Ovary (tissue), 10 donors: ENCODE measurements at places on chromosomes 13 and 19. TPM values are rescaled to one million over a fixed set of nuclear protein-coding genes. Genes with fewer than 3 reads are reported as not detected.

DNA sequence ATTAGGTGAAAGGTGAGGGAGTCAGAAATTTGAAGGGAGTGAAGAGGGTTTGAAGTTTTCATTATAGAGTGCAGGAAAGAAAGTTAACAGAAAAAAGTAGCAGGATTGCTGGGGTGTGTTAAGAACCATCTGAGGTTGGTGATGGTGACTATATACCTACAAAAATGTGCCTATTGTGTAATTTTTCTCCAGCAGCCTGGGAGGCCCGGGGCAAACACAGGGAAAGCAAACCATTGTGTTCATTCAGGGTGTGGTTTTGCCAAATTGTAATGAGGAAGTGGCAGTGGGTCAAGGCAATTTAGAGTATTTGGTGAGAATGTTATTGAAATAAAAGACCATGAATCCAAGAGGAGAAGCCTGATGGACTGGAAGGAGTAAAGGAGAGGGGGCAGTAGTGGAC, 8.2 kb upstream of the SUCLA2 start:
- no peak for DNase-seq

DNA sequence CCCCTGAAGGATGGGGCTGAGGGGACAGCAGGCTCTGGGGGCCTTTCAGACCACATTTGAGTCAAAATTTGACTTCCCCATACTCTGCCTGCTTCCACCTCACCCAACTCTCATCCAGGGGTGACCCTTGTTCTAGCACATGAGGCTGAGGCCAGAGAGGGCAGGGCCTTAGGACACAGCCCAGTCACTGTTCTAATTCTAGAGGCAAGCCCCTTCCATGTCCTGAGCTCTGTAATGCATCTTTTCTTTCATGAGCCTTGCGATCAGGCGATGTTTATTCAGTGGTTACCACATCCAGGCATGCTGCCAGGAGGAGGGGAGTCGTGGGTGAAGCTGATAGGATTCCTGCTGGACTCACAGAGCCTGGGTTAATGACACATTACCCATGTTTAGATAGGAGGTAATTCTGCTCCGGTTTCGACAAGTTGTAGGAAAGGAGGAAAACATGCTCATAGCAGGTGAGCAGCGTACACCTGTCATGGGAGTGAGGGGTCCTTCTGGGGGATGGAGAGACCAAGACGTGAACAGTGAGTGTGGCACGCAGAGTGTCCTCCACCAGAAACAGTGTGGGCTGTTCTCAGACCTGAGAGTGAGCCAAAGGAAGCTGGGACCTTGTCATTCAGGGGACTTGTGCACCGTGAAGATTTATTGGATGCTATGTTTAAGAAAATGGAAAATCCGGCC, 9.3 kb downstream of the RPS9 start:
- peak; percentile 91 for DNase-seq

DNA sequence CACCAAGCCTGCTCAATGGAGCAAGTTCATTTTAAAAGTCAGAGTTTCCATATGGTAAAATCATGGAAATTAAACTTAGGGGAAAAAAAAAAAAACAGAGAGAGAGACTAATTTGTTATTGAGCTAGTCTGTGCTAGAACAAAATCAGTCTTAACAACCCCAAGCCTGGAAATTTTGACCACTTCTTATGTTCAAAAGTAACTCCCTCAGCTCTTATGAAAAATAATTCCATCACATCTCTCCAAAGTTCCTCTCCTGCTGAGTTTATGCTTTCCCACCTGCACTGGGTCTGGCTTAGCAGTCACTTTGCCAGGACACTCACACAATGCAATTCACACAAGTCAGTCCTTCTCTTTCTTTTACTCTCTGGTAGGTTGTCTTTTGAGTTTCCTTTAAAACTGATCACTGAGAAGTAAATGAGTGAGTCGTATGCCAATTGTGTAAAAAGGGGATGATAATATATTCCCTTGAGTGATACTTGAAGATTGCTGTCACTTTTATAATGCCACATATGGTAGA, 92.6 kb downstream of the ENOX1 start:
- no peak for DNase-seq

DNA sequence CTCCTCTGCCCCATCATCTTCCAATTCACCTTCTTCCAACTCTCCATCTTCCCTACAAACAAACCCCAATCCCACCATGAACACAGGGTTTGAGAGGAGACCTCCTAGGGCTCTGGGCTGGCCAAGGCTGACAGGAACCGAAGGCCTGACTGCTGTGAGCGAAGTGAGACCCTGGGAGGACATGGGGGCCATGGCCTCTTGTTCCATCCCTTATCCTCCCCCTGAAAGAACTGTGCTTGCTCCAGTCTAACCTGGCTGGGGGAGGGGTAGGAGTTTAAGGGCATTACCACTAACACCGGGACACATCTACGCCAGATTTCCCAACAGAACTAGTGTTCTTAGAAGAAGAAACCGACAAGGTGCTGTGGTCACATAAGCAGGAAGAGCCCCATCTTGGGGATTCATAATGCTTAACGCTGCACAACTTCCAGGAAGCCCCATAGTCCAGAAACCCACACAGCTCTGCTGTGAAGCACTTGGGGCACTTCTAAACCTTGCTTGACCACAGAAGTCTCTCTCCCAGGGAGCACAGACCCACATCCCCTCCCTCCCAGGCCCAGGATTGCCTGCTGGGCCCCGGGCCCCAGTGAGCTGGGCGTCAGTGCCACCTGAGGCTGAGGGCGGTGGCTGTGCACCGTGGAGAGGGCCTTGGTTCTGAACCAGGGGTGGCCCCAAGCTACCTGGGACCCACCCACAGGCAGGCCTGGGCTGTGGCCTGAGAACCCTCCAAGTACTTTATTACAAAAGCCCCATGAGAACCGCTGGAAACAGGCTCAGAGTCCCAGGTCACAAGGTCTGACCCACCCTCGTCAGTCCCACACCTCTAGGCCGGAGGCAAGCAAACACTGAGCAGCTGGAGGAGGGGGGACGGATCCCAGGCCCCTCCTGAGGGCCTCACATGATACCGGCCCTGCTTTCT, 18.8 kb downstream of the ZC3H4 start:
- DNase-seq, result peak; percentile 37

- DNase-seq, result no peak
Observed at GRCh38 chr13:90416519-90416918, 931.0 kb upstream of the MIR17HG start.

Gene VSTM2B
- not detected for polyA plus RNA-seq

Gene IGFL2
- polyA plus RNA-seq, result not detected

Gene ZNF329
- 14.9 TPM for polyA plus RNA-seq

Gene LRRC4B
- 0.12 TPM for polyA plus RNA-seq

Gene ADM5
- not detected for polyA plus RNA-seq
